ENCODE measurements at places on chromosomes 1 and 21.

DNA sequence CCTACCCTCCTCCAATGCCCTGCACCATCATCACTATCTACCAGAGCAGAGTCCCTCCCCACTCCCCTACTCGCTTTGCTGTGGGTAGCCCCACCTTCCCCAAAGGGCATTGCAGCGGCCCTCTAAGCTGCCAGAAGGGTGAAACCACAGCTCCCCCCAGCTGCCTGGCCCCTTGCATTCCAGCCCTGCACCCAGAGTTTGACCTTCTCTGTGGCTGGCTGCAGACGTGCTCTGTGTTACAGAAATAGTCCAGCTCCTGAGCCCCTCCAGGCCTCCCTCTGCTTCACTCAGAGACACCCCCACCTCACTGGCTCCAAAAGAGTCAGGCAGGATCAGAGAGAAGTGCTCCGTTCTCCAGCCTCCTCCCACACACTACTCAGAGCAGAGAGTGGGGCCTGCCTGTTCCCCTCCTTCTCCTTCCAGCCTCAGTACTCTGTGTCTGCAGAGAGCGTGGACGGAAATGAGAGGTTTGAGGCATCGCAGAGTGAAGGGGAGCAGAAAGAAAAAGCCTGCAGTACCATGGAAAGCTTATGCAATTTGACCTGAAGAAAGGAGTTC, 63.2 kb downstream of the PLEKHA6 start:
- peak; percentile 18 for DNase-seq

- peak; percentile 8 for DNase-seq
Observed at GRCh38 chr1:226003502-226004170, 4.5 kb upstream of the SDE2 start.

GRCh38 chr1:200253774-200254495, 155.9 kb downstream of the ZNF281 start:
- DNase-seq = no peak

DNA sequence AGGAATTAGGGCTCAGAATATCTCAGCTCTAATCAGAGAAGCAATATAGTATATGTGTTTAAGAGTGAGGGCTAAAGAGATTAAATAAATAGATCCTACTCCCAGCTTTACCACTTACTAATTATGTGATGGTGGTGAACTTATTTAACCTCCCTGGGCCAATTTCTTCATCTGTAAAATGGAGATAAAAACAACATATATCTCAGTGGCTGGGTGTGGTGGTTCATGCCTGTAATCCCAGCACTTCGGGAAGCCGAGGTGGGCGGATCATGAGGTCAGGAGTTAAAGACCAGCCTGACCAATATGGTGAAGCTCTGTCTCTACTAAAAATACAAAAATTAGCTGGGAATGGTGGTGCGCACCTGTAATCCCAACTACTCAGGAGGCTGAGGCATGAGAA, 135.2 kb downstream of the SLC44A5 start:
- no peak for DNase-seq

GRCh38 chr1:41427916-41428737, 56.4 kb downstream of the EDN2 start:
- peak; percentile 73 for DNase-seq

Data from inflammatory macrophage treated with lipopolysaccharide for 4 hours (primary cell).